ENCODE measurements at places on chromosomes 3 and 15. TPM values are rescaled to one million over a fixed set of nuclear protein-coding genes. Genes with fewer than 3 reads are reported as not detected.

Gene PTPRG
- 2.3 TPM for total RNA-seq

Gene BSN
- 0.13 TPM for total RNA-seq

Gene LRRC15
- total RNA-seq, result 0.25 TPM

Gene KLHL40
- total RNA-seq, result not detected

Gene ARNT2
- 16.7 TPM for total RNA-seq

Gene LPP
- 6.3 TPM for total RNA-seq

Gene C2CD4A
- total RNA-seq, result not detected

Gene SYNPR
- not detected for total RNA-seq

Gene SLC22A13
- not detected for total RNA-seq

Gene ALS2CL
- 6.2 TPM for total RNA-seq

Gene EIF3J
- 93.1 TPM for total RNA-seq

Gene GOLGA8G
- total RNA-seq, result not detected

Gene COL6A5
- total RNA-seq, result not detected

Gene CORO2B
- total RNA-seq, result 3.7 TPM

Gene MITF
- total RNA-seq, result 7.2 TPM
